Left lung (tissue), 14 donors: ENCODE measurements at places on chromosomes 2 and 18. TPM values are rescaled to one million over a fixed set of nuclear protein-coding genes. Genes with fewer than 3 reads are reported as not detected.

OR6B2 gene
- not detected for total RNA-seq

CNGA3 gene
- total RNA-seq, result 0.10 TPM

SCN7A gene
- total RNA-seq, result 21.9 TPM

GKN1 gene
- total RNA-seq, result not detected

ITGA4 gene
- 23.5 TPM for total RNA-seq

TMEM247 gene
- total RNA-seq, result not detected

SLC19A3 gene
- 6.2 TPM for total RNA-seq

ACTG2 gene
- total RNA-seq, result 70.2 TPM

TGFA gene
- 15.6 TPM for total RNA-seq

ANTXR1 gene
- total RNA-seq, result 115 TPM

SNORC gene
- 2.2 TPM for total RNA-seq

SCN2A gene
- 0.58 TPM for total RNA-seq

GRCh38 chr2:115163572-115163971 is 721.1 kb downstream of the DPP10 start:
- DNase-seq, result no peak

GRCh38 chr2:23554054-23554697 is 169.2 kb downstream of the KLHL29 start:
- peak; percentile 69 for DNase-seq

DNA sequence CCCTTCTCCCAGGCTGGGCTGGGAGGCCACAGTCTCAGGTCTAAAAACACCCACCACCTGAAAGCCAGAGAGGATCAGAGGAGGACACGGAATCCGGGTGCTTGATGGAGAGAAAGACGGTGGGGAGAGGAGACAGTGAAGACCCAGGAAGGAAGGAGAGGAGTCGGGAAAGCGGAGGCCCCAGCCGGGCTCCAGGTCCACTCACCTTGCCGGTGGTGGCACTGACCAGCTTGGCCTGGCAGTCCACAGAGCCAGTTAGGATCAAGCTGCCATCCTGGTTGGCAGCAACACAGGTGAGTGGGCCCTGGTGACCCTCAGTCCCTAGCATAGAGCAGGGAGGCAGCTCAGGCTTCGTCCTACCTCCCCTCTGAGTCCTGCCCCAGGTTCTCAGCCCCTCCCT is 4.3 kb downstream of the AAMP start:
- DNase-seq, result peak; percentile 28

DNA sequence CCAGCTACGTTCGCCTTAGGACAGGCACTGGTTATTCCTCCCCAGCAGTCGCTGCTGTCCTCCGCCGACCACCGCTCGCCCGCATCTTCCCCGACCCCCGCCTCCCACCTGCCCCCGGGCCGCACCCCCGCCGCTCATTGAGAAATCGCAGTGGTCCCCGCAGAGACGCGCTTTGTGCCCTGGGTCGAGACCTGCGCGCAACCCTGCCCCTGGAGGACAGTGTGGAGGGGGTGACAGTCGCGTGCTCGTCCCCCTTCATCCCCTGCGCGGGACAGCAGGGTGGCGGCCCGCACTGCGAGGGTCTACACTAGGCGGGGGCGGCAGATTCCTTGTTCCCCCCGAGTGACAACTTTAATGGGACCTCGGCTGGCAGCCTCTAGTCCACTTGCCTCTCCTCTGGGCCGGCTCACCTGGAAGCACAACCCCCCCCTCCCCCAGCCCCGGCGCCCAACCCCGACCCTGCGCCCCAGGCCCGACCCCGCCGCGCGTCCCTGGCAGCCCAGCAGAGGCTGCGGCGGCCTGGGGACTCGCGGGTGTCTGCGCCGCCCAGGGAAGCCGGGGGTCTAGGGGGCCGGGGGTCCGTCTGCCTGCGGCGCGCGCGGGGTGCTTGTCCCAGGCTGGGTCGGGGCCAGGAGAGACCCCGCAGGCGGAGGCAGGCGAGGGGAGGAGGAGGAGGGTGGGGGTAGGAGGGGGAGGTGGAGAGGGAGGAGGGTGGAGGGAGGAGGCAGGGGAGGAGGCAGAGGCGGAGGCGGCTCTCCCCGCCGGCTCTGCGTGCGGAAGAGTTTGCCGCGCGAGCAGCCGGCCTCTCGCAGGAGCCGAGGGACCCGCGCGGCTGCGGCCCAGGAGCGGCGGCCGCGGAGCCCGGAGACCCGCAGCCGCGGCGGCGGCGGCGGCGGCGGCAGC is at the start of gene NPAS2:
NPAS2 (plus strand) TSS at position 770 of the 903 bp plus-strand sequence. CDS start 84,616 bp downstream, outside the sequence.
- DNase-seq, result peak; percentile 69

DNA sequence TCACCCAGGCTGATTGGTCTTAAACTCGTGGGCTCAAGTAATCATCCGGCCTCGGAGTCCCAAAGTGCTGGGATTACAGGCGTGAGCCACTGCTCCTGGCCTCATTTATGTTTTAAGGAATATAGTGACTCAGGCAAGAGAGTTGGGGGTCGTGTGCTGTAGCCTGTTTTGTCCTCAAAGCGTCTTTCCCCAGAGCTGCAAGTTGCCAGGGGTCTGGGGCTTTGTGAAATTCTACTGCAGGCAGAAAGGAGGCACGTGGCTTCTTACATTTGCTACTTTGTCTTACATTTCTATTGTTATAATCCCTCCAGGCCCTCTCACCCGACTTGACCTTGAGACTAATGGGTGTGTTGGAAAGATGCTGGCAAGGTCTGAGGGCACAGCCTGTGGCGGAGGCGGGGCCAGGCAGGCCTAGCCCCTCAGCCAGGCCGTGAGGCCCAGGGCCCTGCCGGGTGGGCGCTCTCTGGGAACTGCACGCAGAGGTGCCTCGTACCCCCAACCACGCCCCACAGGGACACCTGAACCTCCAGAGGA is 85.8 kb upstream of the NDUFV2 start:
- DNase-seq, result no peak

- DNase-seq, result no peak
These were observed 3.3 kb downstream of the GAD1 start for GRCh38 chr2:170819680-170820664.

DNA sequence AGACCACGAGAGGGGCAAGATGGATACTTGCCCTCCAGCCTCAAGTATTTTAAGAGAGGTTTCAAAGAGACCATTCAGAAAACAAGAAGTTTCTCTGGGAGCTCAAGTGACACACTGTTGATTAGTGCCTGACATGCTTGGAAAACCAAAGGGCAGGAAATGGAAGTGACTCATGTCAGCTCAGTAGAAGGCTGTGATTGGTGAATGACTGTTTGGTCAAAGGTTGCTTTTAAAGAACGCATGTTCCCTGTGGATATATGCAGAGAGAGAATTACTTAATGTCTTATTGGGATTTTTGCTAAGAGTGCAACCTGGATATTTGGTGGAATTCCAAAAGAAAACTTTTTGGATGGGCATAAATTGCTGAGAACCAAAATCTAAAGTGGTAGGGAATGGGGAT is 549.9 kb downstream of the XIRP2 start:
- DNase-seq, result no peak

DNA sequence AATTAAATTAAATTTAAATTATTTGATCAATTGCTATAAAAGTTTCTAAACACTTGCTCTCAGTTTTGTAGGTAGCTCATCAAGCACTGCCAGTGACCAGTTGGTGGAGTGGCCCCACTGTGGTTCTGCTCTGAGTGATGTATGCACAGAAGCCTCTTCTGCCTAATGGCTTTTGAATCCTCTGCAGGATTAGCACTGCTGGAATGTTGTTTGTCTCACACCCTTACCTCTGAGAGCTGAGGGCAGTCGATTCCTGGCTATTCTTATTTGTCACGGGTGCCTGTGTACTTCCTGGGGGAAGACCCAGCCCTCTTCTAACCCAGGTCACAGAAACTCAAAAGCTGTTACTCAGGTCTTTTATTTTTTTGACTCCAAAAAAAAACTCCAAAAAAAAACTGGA is 9.5 kb downstream of the CAPN14 start:
- no peak for DNase-seq

DNA sequence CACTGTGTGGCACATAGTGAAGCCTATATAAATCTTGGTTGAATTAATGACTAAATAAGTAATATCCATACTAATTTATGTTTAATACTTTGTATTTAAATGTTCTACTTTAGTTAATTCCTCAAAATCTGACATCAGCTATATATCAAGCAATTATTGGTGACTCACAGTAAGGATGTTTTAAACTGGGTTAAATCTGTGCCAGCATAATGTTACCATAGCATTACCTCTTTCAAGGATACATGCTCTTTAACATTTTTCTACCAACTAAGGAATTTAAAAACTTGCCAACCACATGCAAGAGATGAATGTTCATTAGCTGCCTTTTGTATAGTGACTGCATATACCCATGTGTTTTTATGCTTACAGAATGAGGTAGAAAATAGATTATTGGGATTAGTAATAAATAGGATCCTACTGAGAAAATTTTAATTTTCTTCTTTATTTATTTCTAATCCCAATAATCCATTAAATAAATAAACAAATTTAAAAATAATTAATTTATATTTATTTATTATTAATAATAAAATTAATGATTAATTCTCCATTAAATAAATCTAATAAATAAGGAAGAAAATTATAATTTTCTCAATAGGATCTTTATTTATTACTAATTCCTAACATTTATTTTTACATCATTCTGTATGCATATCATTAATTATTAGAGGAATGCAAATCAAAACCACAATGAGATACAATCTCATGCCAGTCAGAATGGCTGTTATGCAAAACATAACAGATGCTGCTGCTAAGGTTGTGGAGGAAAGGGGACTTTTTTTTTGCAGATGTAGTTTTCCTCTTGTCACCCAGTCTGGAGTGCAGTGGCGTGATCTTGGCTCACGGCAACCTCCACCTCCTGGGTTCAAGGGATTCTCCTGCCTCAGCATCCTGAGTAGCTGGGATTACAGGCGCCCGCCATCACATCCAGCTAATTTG is 410.7 kb upstream of the DSEL start:
- DNase-seq, result no peak

- DNase-seq, result no peak
These were observed 81.3 kb downstream of the KCNF1 start for GRCh38 chr2:10993001-10993481.

DNA sequence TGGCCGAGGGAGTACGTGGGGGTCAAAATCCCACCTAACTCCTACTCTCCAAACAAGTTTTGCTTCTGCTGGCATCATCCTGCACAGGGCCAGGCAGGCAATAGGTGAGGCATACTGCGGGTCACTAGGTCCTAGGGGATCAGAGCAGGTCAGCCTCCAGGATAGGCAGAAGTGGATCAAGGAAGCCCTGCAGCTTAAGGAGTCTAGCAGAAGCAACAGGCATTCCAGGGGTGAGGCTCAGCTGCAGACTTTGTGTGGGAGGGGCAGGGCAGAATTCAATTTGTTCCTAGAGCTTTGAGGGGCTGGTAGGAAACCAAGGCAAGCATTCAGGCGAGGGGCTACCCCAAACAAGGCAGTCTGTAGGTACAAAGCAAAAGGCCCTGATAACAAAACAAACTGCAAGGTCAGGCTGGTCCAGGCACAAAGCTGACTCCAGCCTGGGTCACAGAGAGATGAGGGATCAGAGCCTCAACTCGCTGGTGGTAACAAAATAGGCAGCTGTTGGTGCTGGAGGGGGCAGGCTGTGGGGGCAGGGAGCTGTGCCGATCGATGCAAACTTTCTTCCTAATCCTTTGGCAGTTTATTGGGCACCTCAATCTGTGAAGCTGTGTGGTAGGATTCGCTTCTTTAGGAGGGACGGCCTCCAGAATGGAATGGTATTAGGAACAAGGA is 101.4 kb upstream of the STPG4 start:
- no peak for DNase-seq

DNA sequence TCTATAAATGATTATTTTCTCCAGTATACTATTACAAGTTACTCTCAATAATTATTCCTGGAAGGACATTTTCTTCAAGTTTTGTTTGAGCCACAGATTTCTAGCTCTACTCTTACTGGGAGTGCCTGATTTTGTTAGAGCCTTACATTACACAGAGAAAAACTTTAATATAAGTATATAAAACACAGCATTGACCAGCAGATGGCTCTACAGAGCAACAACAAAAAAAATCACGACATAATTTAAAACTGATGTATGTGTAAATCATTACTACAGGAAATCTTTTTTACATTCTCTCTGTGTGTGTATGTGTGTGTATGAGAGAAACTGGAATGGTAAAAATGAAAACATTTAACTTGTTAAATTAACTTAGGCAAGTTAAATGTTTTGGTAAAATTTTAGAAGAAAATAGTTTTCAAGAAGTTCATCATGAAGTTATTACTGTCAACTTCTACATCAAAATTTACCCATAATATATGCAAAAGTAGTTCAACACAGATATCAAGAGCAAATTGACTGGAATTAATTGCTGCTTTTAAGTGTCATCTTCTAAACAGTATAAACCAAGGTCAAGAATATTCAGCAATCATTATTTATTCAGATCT is 103.3 kb downstream of the MDH1 start:
- DNase-seq, result peak; percentile 36

GRCh38 chr18:39752351-39752750 is 2186.8 kb upstream of the CELF4 start:
- no peak for DNase-seq

DNA sequence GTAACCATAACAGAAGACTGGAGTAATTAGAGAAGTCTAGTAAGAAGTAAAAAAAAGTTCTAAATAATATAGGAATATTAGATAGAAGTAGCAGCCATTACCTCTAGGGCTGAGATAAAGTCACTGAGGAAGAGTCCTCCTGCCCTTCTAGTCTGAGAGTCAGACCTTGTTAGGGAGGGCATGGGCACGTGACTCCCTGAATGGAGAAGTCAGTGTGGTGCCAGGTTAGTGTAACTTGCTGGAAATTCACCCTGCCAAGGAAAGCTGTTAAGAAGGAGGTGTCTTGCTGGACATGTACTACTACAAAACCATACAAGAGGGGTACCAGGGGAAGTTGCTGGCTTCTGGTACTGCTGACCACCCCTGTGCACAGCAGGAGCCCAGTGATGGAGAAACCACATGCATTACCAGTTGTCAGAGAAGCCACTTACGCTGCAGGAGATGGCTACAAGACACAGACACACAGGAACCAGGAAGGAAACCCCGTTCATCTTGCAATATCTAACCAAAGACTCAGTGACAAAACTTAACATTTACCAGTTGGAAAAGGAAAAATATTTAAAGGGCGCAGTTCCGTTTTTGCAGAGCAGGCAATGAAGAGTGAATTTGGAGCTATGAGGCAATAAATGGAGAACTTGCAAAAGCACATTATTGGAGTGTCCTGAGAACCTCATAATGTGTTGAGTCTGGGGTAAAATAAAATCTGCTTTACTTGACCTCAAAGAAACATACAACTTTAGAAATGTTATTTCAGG is 77.2 kb upstream of the TLK1 start:
- no peak for DNase-seq

DNA sequence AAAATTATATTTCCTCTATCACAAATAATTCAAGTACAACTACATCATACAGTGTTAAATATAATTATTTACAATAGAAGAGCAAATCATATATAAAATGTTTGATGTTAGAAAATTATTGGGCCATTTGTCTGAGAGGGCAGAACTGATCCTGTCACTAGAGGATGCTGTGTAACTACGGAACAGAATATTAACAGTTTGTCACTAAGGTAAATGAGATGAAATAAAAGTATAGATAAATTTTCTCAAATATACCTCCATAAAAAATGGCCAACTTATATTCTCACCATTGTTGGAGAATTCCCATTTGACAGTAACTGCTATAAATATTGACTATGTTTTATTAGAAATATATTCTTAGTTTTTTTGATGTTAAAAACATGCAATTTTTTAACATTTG is 1067.4 kb upstream of the DDX18 start:
- DNase-seq, result no peak

GRCh38 chr2:217976301-217976700 is 26.5 kb downstream of the TNS1 start:
- DNase-seq, result no peak
